ENCODE measurements at places on chromosomes 3 and 15.

DNA sequence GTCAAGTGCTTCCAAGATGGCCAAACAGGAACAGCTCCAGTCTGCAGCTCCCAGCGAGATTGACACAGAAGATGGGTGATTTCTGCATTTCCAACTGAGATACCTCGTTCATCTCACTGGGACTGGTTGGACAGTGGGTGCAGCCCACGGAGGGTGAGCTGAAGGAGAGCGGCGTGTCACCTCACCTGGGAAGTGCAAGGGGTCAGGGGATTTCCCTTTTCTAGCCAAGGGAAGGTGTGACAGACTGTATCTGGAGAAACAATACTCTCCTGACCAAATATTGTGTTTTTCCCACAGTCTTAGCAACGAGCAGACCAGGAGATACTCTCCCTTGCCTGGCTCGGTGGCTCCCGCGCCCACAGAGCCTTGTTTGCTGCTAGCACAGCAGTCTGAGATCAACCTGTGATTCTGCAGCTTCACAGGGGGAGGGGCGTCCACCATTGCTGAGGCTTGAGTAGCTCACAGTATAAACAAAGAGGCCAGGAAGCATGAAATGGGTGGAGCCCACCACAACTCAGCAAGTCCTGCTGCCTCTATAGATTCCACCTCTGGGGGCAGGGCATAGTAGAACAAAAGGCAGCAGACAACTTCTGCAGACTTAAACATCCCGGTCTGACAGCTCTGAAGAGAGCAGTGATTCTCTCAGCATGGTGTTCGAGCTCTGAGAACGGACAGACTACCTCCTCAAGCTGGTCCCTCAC, 293.5 kb upstream of the SUCLG2 start:
- peak; percentile 36 for DNase-seq

DNA sequence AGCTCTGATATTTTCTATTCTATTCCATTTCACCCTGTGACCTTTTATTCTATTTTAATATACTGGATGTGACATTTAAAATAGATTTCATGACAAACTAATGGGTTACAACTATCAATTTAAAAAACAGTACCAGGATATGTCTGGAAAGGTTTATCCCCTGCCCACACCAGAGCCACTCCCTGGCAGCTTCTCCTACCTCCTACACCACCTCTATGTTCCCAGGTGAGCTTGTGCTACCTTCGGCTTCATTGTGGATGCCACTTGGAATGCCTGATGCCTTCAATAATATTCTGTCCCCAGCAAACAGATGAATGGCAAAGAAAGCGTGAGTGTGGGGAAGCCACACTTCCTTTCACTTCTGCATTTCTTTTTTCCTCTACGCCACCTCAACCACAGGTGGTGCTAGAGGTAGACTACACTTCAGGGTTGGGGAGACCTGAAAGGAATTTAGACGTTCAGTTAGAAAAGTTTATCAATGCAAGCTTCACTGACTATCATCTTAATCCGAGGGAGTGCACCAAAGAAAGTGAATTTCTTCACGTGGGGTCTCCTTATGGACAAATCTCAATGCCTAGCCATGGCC, 213.0 kb downstream of the SSR3 start:
- no peak for DNase-seq

GRCh38 chr3:57646723-57647122, 46.2 kb downstream of the DENND6A start:
- no peak for DNase-seq

DNA sequence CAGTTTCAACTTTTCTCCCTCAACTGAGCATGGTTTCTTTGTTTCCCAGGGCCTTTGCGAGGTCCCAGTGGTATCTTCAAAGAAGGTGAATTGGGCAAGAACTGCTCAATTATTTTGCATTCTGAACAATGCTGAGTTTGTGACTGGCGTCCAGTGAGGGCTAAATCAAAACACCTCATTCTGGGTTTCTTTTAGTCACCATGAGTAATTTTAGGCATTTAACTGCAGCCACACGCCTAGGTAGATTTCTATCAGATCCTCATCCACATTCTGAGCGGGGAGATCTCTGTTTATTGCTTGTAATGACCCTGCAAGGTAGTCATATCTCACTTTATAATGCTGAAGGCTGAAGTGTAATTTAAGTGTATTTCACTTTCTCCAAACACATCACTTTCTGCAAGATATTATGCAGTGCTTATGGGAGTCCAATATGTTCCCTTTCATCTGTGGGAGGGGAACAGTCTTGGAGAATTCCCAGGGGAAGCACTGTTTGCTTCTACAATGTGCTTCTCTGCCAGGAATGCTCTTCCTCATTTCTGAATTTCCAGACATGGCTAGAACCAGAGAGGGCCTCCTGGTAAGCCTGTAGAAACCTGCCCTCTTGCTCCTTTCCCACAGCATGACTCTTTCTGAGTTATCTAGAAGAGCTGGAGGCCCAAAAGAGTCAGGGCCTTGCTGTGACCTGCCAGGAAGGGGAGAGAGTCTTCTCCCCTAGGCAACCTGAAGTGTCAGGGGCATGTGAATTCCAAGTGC, 91.7 kb downstream of the FRMD4B start:
- no peak for DNase-seq

DNA sequence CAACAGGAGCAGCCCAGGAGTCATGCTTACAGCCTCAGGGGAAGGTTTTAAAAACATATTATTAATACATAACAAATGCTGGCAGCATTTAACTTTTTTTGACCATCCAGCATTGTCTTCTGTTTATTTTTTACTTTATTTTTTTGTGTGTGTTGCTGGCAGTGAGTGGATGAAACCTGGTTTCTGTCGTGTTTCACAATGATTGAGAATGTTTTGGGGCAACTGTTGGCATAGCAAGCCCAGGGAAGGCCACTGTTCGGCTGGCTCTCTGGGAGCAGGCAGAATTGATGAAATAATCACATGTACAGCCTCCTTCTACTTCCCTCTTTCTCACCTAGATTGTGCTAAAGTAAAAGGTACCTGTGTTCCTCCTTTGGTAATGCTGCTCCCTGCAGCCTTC, 190.2 kb downstream of the NR1D2 start:
- DNase-seq = no peak

GRCh38 chr3:59308684-59309083, 258.9 kb upstream of the CFAP20DC start:
- DNase-seq = no peak

GRCh38 chr15:101286471-101287114, 8.5 kb downstream of the SNRPA1 start:
- DNase-seq = no peak

GRCh38 chr3:17782751-17783150, 40.3 kb upstream of the TBC1D5 start:
- no peak for DNase-seq

DNA sequence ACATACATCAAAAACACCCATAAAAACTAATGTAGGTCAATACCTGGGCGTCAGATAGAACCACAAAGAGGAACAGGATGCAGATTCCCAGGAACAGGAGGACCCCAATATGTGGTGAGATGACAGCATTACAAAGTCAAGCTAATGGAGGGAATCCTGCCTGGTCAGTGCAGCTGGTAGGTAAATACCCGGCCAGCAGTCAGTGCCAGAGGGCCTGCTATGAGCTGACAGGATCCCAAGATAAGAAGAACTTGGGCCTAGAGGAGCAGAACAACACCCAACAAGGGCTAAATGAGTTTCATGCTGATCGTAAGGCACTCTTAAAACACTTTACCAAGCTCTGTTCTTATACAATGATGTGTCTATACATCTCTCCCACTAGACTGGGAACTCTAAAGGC, 61.2 kb upstream of the KCNMB2 start:
- DNase-seq = no peak

DNA sequence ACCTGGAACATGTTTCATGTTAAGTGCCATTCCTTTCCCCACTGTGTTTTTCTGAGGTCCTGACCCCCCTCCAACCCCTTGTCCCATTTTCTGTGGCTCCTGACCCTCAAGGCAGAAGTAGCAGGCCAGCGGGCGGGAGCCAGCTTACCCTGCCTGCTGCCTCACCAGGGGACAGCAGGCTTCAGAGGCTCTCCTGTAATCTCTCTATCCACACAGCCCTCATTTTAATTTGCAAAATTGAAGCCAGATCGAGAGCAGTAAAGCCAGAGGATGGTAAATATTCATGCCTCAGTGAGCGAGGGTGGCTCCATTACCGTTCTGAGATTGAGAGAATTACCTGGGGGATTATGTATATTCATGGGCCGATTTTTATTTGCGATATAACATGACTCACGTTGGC, 147.6 kb downstream of the DNAJB8 start:
- no peak for DNase-seq

- no peak for DNase-seq
These were observed 22.1 kb downstream of the MAPKAPK3 start for GRCh38 chr3:50639055-50639494.

- no peak for DNase-seq
These were observed 230.3 kb downstream of the SCAPER start for GRCh38 chr15:76674883-76675282.

DNA sequence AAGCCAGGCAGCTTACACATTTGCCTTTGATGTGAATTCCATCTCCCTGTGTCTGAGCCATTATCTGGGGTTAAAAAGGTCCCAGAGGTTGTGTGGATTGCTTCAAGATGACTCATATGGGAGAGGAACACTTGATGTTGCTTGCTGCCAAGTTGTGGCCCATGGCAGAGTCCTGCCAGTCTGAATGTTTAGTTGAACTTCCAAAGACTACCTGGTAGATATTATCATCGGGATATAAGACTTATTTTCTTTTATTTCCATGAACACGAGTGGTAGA, 85.6 kb downstream of the TJP1 start:
- DNase-seq = no peak

DNA sequence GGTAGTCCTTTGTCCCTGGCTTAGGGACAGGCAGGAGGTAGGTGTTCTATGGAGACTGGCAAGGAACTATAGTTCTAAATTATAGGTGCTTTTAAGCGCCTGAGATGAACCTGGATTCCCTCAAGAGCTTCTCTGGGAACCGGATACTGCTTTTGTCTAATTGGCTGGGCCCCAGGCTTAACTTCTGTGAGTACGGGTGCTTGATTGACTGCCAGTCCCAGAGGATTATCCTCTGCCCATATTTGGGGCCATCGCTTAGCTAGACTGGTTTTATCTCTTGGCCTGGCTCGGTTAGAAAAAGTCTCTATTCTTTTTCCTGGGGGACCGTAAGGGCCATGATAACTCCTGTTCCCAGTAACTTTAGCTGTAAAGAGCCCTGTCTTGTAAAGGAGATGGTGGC, 339.1 kb downstream of the KCNH8 start:
- DNase-seq = no peak

DNA sequence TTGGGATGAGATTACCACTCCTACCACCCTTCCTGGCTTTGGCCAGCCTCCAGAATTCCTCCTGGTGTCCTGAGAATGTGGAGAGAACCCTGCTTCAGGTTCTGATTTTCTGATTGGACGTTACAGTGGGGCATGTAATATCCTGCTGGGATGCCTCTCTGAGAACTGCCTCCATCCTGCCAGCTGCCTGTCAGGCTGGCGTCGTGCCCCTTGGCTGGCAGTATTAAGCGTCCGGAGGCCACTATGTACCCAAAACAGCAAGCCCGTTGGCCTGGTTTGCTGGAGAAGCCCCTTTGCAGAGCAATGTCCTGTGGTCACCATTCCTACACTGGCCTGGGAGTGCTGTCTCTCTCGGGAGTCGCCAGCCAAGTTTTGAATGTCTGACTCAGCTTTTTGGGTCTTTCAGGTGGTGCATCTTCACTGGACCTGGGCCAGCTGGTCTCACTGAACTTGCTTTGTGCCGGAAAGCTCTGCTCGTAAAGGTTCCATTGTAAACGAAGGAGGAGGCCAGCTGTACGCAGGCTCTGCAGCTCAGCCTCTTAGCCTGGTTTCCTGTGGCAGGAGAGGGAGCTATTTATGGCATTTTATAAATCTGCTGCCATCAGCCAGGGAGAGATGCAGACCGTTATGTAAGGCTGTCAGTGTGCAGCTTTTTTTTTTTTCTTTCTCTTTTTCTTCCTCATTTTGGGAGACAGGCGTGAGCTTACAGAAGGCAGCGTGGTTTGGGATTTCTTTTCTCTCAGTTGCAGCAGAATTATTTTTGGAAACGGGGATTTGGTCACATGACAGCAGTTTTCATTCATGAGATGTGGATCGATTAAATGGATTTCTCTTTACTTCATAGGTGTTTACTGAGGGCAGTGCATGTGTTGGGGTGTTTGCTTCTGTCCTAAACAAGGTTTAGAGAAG, 19.0 kb upstream of the TRAK1 start:
- DNase-seq = no peak

- DNase-seq = no peak
These were observed 9.2 kb downstream of the SH2D7 start for GRCh38 chr15:78101423-78102105.

DNA sequence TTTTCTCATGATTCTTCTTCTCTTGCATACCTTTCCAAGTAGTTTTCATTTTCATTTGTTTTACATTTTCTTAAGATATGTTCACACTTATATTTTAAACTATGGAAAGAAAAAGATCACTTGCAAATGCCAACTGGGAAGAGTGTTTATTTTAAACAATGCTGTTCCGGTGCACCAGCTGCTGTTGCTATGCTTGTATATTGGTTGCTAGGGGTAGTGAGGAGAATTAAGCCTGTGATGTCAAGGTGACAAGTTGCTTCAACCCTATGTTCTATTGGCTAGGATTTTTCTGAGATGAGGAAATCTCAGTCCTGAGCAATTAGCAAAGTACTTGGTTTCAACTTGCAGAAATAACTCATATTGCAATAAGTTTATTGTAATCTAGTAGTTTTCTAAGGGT, 500.1 kb downstream of the MFSD1 start:
- no peak for DNase-seq

DNA sequence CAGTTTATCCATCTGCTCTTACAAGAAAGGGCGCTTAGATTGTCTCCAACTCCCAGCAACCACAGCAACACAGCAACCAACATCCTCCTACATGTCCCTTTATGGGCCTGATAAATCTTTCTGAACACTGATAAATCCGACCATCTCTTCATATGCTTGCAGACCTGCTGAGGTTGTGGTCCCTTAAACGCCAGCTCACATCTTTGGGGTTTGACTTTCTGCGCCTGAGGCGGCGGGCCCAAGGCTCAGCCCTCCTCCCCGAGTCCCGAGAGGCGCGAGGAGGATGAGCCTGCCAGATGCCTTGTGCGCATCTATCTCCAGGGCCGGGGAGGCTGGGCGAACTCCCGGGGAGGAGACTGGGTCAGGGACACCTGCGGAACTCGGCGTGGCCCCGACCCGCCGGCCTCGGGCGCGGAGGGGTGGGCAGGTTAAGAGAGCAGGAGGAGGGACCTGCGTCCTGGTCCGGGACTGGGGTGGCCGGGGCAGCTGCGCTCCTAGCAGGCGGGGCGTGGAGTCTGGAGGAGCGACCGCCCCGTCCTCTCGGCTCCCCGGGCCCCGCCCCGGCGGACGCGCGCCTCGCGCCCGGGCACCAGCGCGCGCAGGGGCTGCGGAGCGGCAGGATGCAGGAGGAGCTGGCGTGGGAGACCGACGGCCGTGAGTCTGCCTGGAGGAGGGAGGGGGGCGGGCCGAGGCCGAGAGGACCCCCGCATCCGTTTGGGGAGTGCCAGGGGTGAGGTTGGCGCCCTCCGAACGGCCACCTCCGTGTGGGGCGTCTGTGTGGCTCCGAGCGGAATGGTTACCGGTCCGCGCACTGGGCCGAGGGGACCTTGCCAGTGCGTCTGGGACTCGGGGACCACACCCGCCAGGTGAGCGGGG, at the start of gene ANKDD1A:
Gene ANKDD1A, plus strand, starts transcription at position 592 of the 876 bp plus-strand sequence. Its CDS starts 29 bp downstream, at position 621.
- DNase-seq = no peak

GRCh38 chr15:58139276-58139988, 1.3 kb downstream of the AQP9 start:
- DNase-seq = no peak

GRCh38 chr15:85886309-85886811, 91.6 kb upstream of the KLHL25 start:
- no peak for DNase-seq

GRCh38 chr15:86892774-86893449, 813.2 kb downstream of the AGBL1 start:
- no peak for DNase-seq

GRCh38 chr15:99019558-99020540, 12.3 kb upstream of the PGPEP1L start:
- DNase-seq = no peak

- DNase-seq = no peak
These were observed 113.9 kb upstream of the MANF start for GRCh38 chr3:51271172-51271571.

Data from stimulated activated CD8-positive, alpha-beta memory T cell treated with anti-CD3 and anti-CD28 coated beads, Interleukin-2, amount 100 ng/mL, for 1 hour (primary cell).